ENCODE measurements at places on chromosomes 5 and 9.

DNA sequence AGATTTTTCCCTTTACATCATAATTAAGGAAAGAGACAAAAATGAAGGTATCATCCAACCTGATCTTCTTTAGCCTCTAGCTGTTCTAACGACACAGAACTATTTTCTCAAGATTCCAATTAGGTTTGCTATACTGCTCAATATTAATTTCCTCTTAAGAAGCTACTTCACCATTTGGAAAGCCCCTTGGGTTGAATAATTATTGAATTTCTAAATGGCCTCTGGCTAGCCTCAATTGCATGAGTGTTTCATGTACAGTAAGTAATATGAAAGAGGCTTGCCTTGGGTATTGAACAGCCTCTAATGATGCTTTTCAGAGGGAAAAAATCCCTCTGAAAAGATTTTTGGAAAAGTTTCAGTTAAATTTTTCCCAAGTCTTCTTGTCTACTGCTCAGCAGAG lies 3.7 kb upstream of the MOB3B start:
- DNase-seq = no peak

GRCh38 chr5:28710360-28710759 lies 1672.0 kb upstream of the CDH9 start:
- no peak for DNase-seq

GRCh38 chr9:77616191-77616590 lies 31.9 kb downstream of the GNA14 start:
- DNase-seq = no peak

GRCh38 chr5:4662756-4663155 lies 477.4 kb upstream of the ADAMTS16 start:
- no peak for DNase-seq

- DNase-seq = no peak
These were observed 46.5 kb downstream of the RXRA start for GRCh38 chr9:134372581-134373267.

GRCh38 chr5:63697811-63698210 lies 264.4 kb downstream of the HTR1A start:
- no peak for DNase-seq

GRCh38 chr5:124274949-124275348 lies 471.5 kb downstream of the ZNF608 start:
- no peak for DNase-seq

DNA sequence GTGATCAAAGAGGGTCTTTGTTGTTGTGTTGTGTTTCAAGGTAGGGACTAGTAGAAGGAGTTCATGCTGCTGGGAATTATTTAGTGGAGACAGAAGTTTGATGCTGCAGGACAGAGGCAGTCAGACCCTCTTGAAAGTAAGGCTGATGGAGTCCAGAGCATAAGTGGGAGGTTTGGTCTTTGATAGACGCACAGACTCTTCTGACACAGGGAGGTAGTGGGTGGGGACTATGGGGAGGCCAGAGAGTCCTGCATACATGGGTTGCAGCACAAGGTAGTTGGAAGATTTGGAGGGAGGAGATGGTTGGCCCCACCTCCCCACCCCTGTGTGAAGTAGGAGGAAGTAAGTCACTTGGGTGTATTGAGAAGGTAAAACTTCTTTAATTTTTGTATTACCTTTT lies 2.4 kb upstream of the CCDC112 start:
- DNase-seq = no peak

DNA sequence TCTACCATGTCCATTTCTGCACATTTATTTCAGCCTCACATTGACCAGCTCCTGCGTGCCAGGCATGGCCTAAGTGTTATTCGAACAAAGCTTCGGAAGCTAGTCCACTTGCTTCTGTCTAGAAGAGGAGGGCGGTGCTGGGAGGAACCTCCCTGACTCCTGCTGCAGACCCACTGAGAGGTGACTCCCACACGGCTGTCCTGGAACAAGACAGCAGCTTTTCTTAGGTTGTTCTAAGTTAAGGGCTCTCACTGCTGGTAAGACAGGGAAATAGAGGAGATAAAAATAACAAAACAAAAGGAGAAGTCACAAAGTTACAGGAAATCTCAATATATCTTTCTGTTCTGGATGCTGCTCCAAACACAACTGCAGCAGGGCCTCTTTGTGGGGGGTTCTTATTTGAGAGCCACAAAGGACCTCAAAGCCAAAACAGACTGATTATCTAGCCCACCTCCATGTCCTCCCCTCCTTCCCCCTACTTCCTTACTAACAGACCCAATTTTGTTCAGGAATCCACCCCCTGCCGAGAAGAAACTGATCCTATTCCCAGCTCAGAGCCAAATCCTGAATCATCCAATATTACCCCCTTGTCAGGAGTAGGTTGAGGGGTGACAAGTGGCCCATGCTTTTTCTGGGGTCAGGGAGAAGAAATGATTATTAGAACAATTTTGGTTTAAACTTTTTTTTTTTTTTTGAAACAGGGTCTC lies 28.4 kb upstream of the KCNIP1 start:
- no peak for DNase-seq

- DNase-seq = no peak
These were observed 70.8 kb downstream of the ROR2 start for GRCh38 chr9:91879231-91879630.

DNA sequence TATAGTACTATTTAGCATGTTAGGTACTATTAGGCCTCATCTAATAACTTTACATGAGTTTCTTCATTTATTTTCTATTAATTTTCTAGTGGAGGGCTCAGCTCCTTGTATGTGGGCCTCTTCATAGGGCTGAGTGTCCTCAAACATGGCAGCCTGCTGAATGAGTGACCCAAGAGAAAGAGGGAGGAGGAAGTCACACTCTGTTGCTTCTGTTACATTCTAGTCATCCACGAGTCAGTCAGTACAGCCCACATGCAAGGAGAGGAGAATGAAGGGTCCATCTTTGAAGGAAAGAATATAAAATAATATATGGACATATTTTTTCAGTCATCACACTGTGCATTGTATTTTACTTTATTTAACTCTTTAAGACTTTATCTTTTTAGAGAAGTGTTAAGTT lies 66.6 kb upstream of the NR3C1 start:
- no peak for DNase-seq

DNA sequence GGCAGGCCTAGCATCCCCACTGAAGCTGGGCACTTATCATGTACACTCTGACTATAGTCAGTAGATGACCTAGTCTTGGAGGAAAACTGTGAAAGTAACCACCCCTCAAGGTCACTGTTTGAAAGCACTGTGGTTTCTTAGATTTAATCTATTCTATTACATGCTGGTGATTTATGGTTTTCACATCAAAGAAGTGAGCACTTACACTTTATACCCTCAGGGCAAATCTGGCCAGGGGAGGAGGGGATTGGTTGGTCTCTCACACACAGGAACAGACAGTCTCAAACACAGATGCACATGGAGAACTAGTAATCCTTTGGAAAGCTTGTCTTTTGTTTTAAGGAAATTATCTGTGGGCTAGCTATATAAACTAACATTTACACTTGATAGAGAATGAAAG lies 17.9 kb upstream of the SPIN1 start:
- DNase-seq = no peak

GRCh38 chr9:8838136-8838535 lies 1038.6 kb upstream of the DMAC1 start:
- no peak for DNase-seq

DNA sequence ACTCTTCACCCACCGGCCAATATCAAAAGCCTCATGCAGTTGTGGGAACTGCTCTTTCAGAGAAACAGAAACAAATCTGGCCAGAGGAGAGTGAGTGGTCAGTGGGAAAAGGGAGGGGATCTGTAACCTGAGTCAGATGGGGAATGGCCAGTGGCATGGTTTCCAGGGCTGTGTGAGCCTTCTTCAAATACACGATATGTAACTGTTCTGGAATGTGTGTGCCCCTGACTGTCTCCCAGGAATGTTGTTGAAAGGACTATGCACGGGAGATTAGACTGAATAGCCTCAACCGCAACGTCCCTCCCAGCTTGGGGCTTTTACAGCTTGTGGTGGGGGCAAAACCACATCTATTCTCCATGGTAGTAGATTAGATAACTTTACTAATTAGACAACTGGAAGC lies 60.8 kb downstream of the SH3TC2 start:
- no peak for DNase-seq

GRCh38 chr9:17793713-17794622 lies 215.1 kb downstream of the SH3GL2 start:
- DNase-seq = no peak

- no peak for DNase-seq
These were observed 101.4 kb upstream of the STC2 start for GRCh38 chr5:173429489-173430150.

DNA sequence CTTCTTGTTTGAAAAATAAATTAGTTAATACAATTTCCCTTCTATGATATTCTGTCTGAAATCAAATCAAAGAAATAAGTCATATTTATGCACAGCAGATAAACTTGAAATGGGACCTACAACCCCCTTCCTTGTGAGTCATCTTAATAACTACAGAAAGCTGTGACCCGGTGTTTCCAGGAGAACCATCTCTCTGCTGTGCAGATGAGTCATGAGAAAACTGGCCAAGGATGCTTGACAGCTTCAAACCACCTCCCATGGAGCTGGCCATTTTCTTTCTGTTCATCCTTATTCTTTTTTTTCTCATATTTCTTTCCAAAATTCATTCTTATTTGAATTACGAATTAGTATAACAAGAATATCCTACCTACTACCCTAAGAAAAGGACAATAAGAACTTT lies 43.4 kb upstream of the NR4A3 start:
- DNase-seq = no peak

- no peak for DNase-seq
These were observed 4.3 kb downstream of the ARRDC3 start for GRCh38 chr5:91378752-91379211.

DNA sequence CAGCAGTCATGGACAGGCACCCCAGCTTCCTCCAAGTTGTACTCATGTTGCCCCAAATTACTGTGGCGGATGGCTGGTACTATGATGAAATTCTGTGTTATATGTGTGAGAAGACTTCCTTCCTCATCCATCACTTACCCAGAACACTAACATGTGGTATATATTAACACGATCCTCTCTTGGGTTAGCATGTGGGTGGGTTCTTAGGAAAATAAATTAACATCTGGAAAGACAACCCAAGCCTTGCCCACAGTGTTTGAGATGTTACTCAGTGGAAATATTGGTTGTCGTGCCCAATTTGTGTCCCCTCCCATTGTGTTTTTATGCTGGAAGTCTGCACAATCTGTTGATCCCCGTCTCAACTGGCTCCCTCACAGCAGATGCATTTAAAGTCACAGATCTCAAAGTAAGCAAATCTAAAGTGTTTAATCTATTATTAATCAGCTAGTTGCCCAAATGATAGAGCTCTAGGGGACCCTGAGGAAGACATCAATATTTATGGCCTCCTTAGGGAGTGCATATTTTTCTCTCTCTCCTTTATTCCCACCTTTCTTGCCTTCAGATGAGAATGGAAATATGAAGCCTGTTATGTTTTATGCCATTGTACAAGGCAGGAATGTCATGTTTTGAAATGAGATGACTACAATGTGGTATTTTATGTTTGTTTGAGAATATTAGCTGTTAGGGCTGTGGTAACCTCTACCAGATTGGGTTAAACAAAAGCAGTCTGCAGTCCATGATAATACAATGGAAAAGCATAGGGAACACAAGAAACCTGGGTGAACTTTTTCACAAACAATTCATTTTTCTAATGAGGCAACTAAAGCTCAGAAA lies 93.9 kb downstream of the GRIA1 start:
- no peak for DNase-seq

DNA sequence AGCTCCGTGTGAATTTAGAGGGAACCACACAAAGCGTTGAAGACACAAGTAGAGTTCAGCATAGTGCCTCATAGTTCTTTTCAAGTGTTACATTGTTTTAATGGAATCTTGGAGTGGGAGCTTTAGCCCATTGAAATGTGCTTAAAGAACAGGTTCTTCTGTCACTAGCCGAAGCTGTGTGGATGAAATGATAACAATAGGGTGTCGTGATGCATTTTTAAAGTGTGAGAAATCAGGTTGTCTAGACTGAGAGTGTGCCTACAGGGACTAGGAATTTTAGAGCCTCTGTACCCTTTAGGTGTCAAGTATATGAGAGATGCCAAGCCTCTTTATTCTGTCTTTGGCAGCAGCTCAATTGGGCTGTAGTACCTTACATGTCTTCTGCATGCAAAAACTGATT lies 83.0 kb downstream of the NDUFS4 start:
- DNase-seq = no peak

DNA sequence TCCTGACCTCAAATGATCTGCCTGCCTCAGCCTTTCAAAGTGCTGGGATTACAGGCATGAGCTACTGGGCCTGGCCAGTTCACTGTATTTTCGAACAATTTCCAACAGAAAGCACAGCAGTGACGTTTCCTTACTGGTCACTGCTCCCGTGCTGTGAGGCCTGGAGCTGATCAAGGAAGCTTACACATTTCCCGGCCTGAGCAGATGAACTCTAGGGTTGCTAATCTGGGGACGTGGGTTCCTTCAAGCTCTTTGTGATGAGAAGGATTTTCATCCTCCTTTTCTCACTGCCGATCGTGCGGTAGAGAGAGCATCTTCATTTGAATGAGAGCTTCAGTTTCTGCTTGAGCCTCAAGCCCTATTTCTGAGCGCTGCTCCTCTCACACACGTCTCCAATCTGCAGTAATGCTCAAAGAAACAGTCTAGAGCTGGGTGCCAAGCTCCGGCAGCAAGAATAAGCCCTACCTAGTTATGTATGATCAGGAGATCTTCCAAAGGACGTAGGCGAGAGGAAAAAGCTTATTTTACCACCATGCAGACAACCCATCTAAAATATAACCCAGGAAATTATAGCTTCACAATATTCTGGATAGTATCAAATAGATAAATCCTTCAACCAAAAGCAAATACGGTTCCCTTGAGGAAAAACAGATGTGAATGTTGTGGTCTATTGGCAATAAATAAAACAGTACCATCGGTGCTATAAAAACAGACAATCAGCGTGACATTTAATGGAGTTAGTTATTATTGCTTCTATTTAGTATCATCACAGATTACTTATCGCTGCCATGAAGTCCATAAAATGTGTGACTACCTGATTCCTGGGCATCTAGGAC lies 7.3 kb upstream of the SPATA24 start:
- no peak for DNase-seq

GRCh38 chr5:120848883-120849282 lies 384.8 kb downstream of the PRR16 start:
- no peak for DNase-seq

DNA sequence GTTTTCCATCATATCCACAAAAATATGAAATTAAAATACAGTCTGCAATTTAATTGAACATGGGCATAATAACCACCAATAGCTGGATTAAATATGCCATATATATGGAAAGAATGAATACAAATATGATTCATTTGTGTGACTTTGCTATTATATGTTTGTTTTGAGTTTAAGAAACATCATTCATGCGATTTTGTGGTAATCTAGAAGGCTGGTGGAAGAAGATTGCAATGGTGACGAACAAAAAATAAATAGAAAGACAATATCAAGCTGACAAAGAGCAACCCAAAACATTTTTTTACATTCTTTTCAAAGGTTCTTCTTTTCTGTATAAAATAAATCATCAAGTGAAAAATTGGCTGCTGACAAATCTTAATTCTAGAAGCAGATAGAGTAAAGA lies 610.0 kb downstream of the MAT2B start:
- DNase-seq = no peak

- no peak for DNase-seq
These were observed 375.1 kb downstream of the SPATA31D1 start for GRCh38 chr9:82363682-82364081.

GRCh38 chr5:123176224-123176937 lies 87.3 kb downstream of the PRDM6 start:
- DNase-seq = no peak

Measured in stimulated activated CD4-positive, alpha-beta T cell treated with anti-CD3 and anti-CD28 coated beads, Interleukin-1b, Interleukin-23, amount 100 ng/mL, for 1 hour (primary cell).